Uterine smooth muscle cell (primary cell): ENCODE measurements at places on chromosomes 6 and 20. TPM values are rescaled to one million over a fixed set of nuclear protein-coding genes. Genes with fewer than 3 reads are reported as not detected.

HLA-A gene
- 202 and 369 TPM in 2 replicates for total RNA-seq

GRM4 gene
- under 0.01 TPM in 2 replicates for total RNA-seq

EFCAB8 gene
- under 0.01 TPM in 1 of 2 replicates, not detected in the other for total RNA-seq

UNC5CL gene
- 0.12 and 0.22 TPM in 2 replicates for total RNA-seq

SYTL3 gene
- 2.2 and 2.8 TPM in 2 replicates for total RNA-seq

SLC32A1 gene
- total RNA-seq = not detected in 2 replicates

MLN gene
- total RNA-seq = not detected in 2 replicates

SIRPB1 gene
- 0.25 and 0.55 TPM in 2 replicates for total RNA-seq

MCM9 gene
- total RNA-seq = 14.1 and 17.2 TPM in 2 replicates

CRNKL1 gene
- 31.5 and 36.0 TPM in 2 replicates for total RNA-seq

PSORS1C2 gene
- not detected in 2 replicates for total RNA-seq

ZC3H12D gene
- total RNA-seq = 0.11 and 0.37 TPM in 2 replicates

C2 gene
- 0.77 and 2.0 TPM in 2 replicates for total RNA-seq
